Colonic mucosa (tissue), 4 donors: ENCODE measurements at places on chromosomes 11 and 22.

DNA sequence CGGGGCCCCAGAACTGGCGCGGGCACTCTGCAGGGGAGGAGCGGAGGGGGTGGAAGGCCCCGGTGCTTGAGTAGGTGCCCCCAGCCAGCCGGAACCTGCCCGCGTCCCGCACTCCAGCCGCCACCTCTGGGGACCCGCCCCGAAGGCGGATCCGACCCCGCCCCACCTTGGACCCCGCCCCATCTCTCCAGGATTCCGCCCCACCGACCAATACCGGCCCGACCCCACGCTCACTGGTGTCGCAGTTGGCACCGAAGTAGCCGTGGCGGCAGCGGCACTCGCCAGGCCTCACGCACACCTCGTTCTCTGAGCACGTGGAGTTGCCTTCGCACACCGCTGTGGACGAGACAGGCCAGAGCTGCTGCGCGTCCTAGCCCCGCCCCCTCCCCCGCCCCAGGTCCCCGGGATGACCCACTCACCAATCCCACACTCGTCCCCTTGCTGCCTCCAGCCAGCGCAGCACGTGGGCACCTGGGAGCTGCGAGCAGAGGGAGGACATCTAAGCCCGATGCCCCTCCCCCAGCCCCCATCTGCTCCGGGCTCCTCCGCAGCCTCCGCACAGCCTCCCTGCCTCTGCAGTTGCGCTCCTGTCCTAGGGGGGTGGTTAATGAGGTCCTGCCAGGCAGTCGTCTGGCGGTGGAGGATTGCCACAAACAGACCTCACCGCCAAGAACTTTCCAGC, 6.0 kb downstream of the SCARF2 start:
- no peak for DNase-seq

- no peak for DNase-seq
Observed at GRCh38 chr11:119332111-119332765, 2.1 kb upstream of the RNF26 start.

GRCh38 chr22:36369922-36370791, 17.6 kb downstream of the MYH9 start:
- peak; percentile 83 for DNase-seq

DNA sequence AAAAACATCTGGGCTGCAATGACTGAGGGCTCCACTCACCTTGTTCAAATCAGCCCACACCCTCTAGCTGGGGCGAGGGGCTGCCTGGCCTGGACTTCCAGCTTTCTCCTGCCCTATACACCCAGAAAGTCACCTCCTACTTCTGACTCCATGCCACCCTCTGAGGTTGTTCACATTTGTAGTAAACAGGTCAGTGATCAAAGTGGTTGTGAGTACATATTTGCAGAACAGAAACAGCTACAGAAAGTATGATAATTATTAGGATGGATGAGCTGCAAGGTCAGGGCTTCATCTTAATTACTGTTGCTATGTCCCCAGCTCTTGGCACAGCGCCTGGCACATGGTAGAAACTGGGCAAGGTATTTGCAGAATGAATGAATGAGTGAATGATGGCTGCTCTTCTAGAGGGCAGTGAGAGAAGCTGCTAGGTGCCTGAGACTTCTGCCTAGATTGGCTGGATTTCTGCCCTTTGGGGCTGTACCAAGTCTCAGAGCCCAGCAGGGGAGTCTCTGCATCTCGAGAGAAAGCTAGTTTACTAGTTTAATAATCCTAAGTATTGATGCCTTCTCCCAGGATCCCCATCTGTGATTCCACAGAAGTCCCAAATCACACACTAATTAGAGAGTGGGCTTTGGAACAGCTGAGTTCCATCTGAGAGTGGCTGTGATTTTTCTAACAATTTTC, 36.0 kb downstream of the SYT13 start:
- no peak for DNase-seq

DNA sequence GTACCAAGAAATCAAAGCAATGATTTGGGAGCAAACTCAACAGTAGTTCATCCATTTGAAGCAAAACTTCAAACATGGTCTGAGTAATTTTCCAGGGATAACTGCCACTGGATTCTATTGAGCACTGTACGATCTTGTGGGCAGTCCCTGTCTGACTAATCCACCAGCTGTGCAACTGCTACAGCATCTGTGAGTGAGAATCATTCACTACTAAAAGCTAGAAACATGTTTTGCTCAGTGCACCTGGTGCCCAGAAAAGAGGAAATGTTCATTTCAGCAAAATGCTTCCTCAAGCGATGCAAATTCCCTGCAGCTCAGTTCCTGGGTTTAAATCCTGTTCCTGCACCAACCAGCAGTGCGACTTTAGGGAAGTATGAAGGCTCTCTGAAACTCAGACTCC, 1077.9 kb downstream of the DLG2 start:
- DNase-seq, result no peak

DNA sequence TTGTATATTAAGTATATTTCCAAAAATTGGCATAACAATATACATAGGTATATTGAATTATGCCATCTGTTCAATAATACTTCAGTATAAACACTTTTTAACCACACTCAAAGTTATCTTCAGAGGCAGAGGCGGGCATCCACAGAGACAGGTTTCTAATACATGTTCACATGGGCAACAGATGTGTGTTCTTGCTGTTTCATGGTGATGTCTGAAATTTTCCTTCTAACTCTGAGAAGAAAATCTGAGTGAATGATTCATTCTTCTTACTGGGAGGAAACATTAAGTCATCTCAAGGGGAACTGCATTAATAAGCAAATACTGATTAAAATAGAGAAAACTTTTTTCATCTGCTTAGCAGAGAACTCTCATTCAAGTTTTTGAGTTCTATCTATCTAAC, 1074.5 kb downstream of the LRRC4C start:
- no peak for DNase-seq

DNA sequence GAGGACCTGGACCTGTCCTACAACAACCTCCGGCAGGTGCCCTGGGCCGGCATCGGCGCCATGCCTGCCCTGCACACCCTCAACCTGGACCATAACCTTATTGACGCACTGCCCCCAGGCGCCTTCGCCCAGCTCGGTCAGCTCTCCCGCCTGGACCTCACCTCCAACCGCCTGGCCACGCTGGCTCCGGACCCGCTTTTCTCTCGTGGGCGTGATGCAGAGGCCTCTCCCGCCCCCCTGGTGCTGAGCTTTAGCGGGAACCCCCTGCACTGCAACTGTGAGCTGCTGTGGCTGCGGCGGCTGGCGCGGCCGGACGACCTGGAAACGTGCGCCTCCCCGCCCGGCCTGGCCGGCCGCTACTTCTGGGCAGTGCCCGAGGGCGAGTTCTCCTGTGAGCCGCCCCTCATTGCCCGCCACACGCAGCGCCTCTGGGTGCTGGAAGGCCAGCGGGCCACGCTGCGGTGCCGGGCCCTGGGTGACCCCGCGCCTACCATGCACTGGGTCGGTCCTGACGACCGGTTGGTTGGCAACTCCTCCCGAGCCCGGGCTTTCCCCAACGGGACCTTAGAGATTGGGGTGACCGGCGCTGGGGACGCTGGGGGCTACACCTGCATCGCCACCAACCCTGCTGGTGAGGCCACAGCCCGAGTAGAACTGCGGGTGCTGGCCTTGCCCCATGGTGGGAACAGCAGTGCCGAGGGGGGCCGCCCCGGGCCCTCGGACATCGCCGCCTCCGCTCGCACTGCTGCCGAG, 1.5 kb downstream of the LRFN4 start:
- DNase-seq, result no peak

GRCh38 chr11:70191495-70192140, 11.5 kb upstream of the FADD start:
- DNase-seq, result peak; percentile 72

GRCh38 chr11:7537265-7537664, 23.5 kb downstream of the PPFIBP2 start:
- DNase-seq, result no peak

- no peak for DNase-seq
Observed at GRCh38 chr22:28674121-28674563, 5.5 kb downstream of the TTC28 start.

- no peak for DNase-seq
Observed at GRCh38 chr11:88213406-88213805, 38.2 kb upstream of the RAB38 start.

DNA sequence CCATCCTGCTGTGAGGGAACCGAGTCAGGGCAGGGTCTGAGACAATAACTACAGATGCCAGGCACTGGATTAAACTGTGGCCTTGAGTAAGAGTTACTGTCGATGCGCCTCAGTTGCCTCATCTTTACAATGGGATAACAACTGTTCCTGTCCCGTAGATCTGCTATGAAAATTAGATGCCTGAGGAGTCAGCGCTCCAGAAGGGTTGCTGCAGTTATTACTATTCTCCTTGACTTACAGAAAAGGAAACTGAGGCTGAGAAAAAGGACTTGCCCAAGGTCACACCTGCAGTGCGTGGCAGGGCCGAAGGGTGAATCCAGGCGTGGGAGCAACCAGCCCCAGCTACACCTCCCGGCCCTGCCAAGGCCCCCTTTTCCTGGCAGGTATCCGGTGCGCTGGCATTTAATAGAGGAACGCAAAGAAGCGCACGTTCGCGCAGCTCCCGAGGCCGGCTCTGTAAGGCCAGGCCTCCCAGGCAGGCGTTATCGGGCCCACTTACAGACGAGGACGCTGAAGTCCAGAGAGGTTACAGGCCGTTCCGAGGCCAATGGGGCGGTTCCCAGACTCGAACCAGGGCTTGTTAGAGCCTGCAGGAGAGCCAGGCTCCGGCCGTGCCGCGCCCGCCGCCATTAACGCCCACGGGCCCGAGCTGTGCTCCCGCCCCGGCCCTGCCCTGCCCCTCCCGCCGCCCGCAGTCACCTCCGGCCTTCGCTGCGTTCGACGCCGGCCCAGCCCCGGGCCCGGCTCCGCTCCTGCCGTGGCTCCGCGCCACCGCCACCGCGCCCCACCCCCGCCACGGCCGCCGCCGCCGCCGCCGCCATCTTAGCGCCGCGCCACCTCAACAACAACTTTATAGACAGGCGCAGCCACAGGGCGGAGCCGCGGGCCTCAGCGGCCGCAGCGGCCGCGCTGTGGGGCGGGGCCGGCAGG, at the start of gene C11orf68:
Gene C11orf68 (minus strand): TSS at position 852 of the 930 bp plus-strand sequence. CDS start 31 bp downstream, at position 821.
- DNase-seq, result no peak

DNA sequence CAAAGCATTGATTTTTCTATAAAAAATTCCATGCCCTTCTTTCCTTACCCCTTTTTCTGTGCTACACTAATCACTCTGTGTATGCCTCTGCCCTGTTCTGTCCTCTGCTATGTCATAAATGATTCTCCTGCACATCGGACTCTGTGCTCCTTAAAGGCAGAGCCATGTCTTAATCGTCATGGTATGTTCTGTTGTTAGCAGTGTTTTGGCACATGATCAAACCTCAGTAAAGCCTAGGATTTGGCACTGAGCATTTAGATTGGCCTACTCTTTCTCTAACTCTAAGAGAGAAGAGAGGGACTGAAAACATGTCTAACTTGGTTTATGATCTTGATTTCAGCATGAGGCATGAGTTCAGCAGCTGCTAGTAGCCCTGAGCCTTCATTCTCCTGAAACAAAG, 266.9 kb downstream of the AASDHPPT start:
- DNase-seq, result no peak

GRCh38 chr11:88418508-88418907, 81.0 kb upstream of the CTSC start:
- no peak for DNase-seq

DNA sequence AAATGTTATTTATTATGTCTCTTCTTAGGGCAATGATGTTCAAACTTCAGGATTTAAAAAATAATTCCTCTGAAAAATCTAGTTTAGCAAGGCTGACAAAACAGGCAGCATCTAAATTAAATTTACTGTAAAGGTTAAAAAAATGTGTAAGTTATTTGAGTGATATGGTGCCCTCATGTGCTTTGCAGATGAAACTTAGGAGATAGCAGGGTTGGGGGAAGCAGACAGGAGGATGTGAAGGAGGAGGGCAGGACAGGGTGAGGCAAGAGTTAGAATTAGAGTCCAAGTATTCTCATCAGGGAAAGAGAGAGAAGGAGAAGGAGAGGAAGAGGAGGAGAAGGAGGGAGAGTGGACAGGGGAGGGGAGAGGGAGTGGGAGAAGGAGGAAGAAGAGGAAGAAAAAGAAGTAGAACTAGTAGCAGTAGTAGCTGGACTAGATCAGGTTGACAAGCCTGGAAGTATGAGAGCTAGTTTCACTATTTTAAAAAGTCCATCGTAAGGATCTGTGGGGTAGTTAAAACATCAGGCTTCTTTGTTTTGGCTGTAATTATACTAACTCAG, 141.2 kb upstream of the SESN3 start:
- DNase-seq, result no peak

- peak; percentile 35 for DNase-seq
Observed at GRCh38 chr11:79440571-79441460, at the start of gene TENM4. TENM4 (minus strand) TSS chr11:79441030; CDS start chr11:79069944, 371,086 bp downstream.

- no peak for DNase-seq
Observed at GRCh38 chr22:26056455-26057200, 112.6 kb upstream of the SEZ6L start.

- peak; percentile 58 for DNase-seq
Observed at GRCh38 chr22:23784215-23784732, 2.5 kb upstream of the SMARCB1 start.

DNA sequence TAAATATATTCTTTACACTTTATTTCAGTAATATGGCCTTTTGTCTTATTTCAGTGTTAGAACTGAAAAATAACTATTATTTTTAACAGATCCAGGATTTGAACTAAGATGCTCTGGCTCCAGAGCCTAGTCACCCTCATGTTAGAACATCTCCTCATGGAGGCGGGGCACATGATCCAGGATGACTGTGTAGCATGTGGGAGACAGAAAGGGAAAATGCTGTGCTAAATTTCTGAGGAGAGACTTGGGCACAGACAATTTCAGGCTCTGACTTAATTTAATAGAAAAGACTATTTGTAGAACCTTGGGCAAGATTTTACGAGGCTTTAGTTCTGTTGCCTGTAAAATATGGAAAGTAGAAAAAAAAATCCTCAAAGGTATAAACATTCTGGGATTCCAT, 24.1 kb downstream of the CTSC start:
- no peak for DNase-seq

DNA sequence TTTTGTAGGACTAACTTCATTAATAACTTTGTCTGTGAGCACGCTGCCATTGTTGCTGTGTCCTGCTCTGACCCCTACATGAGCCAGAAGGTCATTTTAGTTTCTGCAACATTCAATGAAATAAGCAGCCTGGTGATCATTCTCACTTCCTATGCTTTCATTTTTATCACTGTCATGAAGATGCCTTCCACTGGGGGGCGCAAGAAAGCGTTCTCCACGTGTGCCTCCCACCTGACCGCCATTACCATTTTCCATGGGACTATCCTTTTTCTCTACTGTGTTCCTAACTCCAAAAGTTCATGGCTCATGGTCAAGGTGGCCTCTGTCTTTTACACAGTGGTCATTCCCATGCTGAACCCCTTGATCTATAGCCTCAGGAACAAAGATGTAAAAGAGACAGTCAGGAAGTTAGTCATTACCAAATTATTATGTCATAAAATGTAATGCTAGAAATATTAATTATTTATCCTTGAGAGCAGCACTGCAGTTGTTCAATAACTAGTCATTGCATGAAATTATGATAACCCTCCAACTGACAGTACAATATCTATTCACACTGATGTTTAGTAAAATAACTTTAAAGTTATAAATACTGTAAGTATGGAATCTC, 46.4 kb upstream of the OR5D13 start:
- DNase-seq, result no peak

- no peak for DNase-seq
Observed at GRCh38 chr11:1012740-1013630, 23.5 kb downstream of the MUC6 start.
